Activated CD4-positive, alpha-beta T cell treated with anti-CD3 and anti-CD28 coated beads, Interleukin-2, Interleukin-6, amounts not matched to agents 100 ng/mL and 50 ng/mL, durations not matched to agents 16 hours and 8 hours (primary cell): ENCODE measurements at places on chromosomes 5 and 9.

DNA sequence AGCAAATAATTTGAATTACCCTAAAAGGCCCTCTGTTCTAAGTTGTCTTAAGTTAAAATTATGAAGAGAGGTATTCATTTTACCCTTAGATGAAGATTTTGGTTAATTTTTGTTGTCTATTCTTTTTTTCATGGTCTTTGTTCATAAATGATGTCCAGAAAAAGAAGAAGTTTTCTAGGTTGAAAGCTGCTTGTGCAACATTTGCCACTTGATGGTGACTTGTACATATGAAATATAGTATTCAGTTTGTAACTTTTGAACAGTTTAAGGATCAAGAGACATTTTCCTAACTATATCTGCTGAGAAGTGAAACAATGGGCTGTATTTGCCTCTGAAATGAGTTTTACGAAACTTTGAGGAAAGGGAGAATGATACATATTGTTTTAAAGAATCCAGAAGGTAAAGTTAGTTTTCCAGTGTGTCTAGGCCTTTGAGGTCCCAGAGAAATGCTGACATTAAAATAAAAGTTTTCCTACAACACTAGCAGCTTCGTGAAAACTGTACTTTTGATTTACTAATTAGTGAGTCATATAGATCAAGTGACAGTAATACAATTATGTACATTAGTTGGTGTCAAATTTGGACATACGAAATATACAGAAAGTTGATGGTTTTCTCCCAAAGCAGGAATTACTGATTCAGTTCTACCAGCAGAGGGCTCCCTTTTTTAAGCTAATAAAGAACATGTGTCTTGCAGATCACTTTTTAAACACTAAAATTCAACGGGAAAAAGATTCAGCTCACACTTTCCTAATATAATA, 70.5 kb downstream of the PIK3R1 start:
- DNase-seq: peak; percentile 73

DNA sequence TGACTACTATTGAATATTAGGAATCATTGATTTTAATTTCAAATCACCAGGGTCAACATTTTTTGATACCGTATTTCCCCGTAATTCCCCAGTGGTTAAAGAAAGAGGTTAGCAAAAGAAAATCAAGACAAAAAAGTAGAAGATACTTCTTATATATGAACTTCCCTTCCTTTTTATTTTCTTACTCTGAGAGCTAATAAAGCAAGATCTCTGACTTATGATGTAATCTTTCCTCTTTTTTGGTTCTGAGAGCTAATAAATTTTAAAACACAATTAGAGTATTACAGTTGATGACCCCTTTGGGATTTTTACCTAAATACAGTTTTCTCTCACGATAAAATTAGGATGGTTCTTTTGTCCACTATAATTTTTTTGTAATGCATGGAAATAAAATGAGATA, 9.2 kb upstream of the FYB1 start:
- DNase-seq: no peak

DNA sequence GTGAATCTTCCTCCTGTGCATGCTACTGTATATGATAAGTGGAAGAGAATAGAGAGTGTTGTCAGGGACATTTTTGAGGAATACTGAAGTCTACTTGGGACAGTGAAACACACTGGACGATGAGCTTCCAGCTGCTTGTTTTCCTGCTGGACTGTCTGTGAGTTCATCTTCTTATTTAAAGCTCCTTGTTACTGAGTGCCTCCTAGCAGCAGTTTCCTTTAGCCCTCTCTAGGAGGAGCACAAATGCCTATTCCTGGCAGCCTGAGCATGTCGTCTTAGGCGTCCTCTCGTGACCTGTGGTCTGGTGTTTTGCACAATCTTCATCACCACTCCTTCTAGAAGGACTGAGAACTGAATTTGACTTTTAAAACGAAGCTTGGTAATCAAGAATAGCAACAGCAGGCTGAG, 43.8 kb downstream of the ANKRD33B start:
- DNase-seq: no peak

GRCh38 chr5:170623576-170624181, 119.9 kb downstream of the KCNIP1 start:
- DNase-seq: peak; percentile 61

GRCh38 chr5:58123501-58123900, 336.4 kb downstream of the PLK2 start:
- DNase-seq: no peak

DNA sequence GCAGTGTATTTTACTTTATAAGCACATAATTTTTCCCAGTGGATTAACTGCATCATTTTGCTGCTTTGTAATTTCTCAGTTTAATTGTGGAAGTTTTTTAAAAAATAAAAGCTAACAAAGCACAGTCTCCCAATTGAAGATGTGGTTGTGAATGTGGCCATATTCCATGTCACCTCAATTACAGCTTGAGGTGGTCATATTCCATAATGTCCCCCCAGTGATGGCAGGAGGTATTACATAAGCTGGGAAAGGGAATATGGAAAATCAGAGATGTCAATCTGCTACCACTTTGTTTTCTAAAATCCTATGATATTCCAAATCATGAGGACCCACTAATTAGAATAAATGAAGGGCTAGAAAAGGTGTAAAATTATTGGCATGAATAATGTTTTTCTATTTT, 1672.0 kb upstream of the CDH9 start:
- DNase-seq: no peak

- DNase-seq: no peak
Observed at GRCh38 chr5:147487031-147487750, 22.7 kb downstream of the DPYSL3 start.

GRCh38 chr5:81151546-81151945, 81.6 kb upstream of the CKMT2 start:
- no peak for DNase-seq

DNA sequence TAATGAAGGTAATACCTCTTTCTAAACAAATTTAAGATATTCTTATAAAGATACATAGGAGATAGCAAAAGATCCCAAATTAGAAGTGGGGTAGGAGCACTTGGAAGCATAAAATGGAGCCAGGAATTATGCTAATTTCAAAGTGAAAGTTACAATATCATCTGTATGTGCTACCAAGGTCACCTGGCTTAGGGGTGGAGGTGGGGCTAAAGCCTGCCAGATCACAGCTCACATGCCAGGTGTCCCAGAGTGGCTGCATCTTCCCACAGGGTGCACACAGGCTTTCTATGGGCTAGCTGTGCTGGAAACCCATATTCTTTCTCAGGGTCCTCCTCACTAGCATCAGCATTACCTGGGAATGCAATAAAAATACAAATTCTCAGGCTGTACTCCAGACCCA, 118.2 kb upstream of the TXNDC8 start:
- no peak for DNase-seq

GRCh38 chr5:176429972-176430371, 13.6 kb upstream of the CLTB start:
- no peak for DNase-seq

DNA sequence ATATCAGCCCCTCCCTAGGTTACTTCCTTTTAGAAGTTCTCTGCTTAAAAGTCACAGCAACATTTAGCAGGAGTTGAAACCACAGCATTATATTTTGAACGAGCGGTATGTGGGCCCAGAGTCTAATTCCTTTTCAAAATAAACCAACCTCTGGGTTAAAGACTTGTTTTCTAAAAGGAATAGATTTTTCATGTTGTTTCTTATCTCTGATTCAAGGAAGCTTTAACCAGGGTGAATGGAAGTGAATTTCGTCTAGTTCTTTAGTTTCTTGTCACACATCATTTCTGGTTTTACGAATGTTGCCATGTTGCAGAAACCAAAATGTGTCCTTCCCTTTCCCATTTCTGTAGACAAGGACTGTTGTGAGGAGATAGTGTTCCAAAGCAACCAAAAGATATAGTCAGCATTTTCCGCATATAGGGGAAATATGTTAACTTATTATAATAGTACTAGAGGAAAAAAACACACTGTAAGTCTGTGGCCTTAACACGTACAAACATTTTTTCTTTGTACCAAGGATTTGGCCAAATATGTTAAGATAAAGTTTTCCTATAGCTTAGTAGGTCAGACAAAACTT, 142.4 kb downstream of the PCSK5 start:
- no peak for DNase-seq

DNA sequence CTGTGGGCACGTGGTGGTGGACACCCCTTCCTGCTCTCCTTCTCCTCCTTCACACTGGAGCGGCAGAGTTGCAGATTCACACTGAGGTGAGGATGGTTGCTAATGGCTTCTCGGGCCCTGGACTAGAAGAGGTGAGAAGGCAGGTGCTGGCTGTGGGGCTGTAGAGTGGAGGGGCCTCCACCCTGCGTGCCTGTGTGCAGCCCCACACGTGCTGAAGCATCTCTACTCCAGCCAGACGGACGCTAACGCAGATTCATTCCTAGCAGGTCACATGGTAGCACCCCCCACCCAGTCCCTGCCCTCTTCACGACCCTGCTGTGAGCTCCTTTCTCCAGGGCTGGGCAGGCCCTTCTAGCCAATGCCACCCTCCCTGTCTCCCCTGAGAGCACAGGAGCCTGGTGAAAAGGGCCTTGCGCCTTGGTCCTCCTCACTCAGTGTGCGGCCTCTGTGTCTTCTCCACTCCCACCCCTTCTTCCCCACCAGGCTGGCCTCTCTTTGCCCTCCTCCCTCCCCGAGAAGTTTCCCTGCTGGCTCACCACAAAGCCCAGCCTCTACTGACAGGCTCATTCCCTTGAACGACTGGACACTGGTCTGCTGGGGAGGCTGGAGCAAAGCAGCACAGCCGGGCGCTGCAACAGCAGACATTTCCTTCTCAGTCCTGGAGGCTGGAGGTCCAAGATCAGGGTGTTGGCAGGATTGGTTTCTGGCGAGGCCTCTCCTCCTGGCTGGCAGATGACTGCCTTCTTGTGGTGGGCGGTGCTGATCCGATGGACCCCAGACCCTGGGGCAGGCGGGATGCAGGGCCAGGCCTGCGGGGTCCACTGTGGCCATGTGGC, 14.2 kb downstream of the CACNA1B start:
- DNase-seq: no peak

- no peak for DNase-seq
Observed at GRCh38 chr9:72915659-72916058, 37.2 kb downstream of the ALDH1A1 start.

GRCh38 chr5:127665641-127666040, 16.8 kb downstream of the CTXN3 start:
- no peak for DNase-seq

GRCh38 chr5:157267025-157267424, 1.1 kb downstream of the CYFIP2 start:
- DNase-seq: no peak

- no peak for DNase-seq
Observed at GRCh38 chr9:112377684-112378327, 2.1 kb upstream of the HSDL2 start.

- no peak for DNase-seq
Observed at GRCh38 chr9:110891760-110892159, 146.5 kb downstream of the LPAR1 start.

GRCh38 chr5:180209137-180209581, at the start of gene RASGEF1C:
RASGEF1C (minus strand) TSS chr5:180209211; CDS start chr5:180138052, 71,159 bp downstream.
- DNase-seq: peak; percentile 67

DNA sequence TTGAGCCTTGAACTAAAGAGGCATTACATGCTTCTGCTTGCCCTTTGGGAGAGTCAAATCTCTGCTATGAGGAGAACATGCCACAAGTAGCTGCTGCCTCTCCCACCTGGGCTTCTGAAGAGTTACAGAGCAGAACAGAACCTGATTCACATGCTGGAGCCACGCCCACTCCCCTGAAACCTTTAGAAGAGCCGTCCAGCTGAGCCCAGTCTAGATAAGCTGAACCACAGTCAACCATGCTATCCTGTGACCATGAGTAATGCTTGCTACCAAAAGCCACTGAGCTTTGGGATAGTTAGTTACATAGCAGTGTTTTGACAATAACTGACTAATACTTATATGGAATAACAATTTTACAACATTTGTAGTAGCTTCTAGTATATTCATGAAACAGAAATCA, 111.0 kb upstream of the VCAN start:
- DNase-seq: no peak

DNA sequence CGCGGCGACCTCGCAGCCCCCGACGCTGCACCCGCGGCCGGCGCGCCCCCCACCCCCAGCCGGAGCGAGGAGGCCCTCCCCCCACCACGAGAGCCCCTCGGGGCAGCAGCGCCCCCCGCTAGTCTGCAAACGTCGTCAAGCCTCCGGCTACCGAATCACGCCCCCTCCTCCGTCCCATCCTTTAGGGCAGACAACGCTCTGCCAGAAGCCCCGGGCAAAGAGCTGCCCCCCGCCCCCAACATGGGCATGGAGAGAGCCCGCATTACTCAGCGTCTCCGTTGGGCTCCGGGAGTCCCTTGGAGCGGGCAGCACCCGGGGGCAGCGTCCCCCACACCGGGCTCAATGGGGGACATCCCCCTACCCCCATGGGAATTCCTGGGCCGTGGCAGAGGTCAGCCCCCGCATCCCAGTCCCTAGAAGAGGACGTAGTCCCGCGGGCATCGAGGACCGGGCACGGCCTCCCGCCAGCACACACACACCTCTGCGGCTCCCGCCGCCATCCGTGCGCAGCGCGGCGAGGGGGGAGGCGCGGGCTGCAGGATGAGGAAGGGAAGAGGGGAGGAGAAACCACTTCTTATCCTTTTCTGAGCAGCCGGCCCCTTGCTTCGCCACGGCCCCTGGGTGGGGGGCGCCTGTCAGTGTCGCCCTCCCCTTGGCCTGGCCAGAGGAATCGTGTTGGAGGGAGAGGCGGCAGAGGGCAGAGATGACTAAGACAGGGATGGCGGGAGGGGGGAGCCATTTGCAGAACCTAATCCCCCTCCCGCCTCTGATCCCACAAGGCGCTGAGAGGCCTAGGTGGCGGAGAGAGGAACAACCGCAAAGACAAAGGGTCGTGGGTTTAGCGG, 750 bp downstream of the DNM1 start:
- DNase-seq: no peak

DNA sequence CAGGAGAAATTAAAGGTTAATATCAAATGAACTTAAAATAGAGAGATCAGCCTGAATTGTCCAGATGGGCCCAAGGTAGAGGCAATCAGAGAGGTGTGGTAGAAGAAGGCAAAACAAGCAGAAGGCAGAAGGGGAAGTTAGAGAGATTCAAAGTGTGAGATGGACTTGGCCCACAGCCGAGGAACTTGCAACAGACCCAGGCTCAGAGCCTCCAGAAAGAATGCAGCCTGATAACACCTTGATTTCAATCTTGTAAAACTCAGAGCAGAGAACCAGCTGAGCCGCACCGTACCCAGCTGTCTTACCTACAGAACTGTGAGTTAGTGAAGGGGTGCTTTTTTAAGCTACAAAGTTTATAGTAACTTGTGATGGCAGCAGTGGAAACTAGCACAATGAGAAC, 190.9 kb downstream of the RFK start:
- DNase-seq: no peak
